NCI-H1436 (cell line): ENCODE measurements at places on chromosomes 12 and 14.

GRCh38 chr12:11758510-11759493 lies 109.3 kb downstream of the ETV6 start:
- no peak for DNase-seq

DNA sequence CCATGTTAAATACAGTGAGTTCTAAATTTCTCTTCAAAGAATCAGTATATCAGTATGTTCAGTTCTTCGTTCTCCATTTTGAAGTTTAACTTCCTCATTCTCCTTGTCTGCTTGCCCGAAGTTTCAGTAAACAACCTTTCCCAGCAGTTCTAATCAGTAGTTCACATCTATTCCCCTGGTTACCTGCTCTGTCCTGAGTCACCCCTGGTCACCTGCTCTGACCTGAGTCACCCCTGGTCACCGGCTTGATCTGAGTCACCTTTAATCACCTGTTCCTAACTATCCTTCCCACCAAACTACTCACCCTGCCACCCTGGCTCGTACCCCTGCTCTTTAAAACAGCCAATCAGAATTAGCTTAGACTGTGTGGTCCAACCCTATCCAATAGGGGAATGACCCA lies 9.4 kb upstream of the OR10G3 start:
- no peak for DNase-seq

GRCh38 chr14:81831128-81831820 lies 297.6 kb upstream of the SEL1L start:
- DNase-seq = no peak

DNA sequence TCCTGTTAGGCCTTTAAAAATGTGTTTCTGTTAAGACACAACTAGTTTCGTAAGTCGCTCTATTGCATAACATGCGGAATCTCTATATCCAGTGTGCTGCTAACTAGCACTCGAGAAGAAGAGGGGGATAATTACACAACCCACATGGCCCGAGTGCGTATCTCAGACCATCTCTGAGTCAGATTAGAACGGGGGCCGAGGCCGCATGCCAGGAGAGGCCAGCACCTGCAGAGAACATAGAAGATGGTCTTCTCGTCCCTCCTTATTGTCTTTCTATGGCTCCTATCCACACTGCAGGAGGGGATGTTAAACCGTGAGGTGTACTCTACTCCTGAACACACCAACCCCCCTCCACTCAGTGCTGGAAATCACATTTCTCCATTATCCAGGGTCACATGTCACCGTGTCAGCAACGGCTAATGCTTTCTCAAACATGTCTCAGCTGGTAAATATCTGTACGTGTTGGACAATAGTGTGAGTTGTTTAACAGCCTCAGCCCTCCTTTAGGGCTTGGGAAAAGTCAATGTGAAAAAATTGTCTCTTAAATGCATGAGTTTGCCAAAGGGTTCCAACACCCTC lies 56.3 kb downstream of the CCDC88C start:
- DNase-seq = peak; percentile 10

GRCh38 chr12:4014858-4015224 lies 141.6 kb upstream of the PARP11 start:
- no peak for DNase-seq

DNA sequence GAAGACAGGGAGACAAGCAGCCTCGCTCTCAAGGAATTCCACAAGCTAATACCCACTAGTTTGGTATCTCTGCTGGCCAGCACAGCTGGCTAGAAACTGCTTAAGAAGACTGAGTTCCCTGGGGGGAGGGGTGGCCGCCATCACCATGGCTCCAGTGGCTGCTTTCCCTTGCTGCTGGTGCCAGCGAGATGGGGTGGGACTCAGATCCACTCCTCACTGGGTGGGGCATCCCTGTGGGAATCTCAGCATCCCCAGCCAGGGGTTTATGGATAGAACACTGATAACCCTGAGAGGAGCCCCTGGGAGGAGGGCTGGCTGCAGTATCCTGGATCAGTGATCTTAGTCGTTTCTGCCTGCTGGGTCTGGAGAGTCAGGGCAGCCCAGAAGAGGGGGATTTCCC lies 170.6 kb upstream of the MDGA2 start:
- no peak for DNase-seq

DNA sequence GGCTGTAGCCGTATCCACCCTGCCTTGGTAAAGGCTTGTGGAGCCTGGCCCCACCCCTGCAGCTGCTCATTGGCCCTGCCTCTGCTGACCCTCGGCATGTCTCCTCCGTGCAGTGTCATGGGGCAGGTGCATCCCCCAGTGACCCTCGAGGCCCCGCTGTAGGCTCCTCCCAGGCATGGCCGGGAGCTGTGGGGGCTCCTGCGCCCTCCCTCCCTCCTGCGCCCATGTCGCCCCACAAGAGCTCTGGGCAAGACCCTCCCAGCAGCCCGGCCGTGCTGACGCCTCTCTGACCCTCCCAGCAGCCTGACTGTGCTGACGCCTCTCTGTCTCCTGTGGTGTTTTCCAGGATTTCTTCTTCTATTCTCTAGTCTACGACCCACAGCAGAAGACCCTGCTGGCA lies 20.8 kb upstream of the CRIP2 start:
- no peak for DNase-seq

- no peak for DNase-seq
These were observed 44.0 kb upstream of the CSRP2 start for GRCh38 chr12:76922866-76923265.

DNA sequence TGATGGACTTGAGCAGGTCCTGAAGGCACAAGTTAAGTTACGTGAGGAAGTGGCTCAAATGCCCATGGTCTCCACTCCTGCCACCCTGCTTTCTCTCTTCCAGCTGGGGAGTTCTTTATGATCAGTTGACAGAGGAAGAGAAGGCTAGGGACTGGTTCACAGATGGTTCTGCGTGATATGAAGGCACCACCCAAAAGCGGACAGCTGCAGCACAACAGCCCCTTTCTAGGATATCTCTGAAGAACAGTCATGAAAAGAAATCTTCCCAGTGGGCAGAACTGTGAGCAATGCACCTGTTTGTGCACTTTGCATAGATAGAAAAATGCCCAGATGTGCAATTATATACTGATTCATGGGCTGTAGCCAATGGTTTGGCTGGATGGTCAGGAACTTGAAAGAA lies 162.4 kb upstream of the FSCB start:
- DNase-seq = no peak

DNA sequence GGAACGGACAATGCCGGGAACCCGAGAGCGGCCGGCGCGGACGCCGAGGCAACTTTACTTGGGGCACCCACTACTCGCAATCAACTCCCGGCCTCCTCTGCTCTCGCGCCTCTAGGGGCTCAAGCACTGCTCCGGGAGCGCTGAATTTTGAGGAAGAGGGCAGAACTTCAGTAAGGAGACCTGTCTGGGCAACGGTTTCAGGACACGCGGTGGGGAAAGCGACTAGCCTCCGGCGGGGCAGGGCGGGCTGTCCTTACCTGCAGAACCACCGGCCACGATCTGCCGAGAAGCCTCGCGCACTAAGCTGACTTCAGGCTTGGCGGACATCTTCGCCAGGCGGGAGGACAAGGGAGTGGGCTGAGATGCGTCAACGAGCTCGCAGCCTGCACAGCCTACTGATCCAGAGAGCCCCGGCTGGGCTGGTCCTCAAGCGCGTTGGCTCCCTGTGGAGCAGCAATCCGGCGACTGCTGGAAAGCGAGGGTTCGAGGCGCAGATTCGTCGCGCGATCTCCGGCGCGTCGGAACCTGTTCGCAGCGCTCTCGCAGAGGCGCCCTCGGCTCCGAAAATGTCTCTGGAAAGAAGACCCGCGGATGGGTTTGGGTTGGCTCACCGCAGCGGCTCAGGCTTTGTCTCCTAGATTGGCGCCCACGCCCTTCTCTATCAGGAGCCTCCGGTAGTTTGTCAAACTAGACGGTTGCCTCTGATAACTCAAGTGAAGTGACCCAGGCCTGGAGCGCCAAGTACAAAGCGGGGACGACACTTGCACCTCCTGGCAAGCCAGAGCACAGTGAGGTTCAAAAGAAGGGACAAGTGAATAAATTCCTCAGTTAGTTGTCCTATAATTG lies at the start of gene SLC25A21:
Gene SLC25A21, minus strand, starts transcription at position 583 of the 846 bp plus-strand sequence.
- DNase-seq = peak; percentile 63

GRCh38 chr12:31599053-31599452 lies 8.1 kb upstream of the DENND5B start:
- DNase-seq = no peak

GRCh38 chr12:29102741-29103140 lies 46.3 kb upstream of the FAR2 start:
- no peak for DNase-seq

DNA sequence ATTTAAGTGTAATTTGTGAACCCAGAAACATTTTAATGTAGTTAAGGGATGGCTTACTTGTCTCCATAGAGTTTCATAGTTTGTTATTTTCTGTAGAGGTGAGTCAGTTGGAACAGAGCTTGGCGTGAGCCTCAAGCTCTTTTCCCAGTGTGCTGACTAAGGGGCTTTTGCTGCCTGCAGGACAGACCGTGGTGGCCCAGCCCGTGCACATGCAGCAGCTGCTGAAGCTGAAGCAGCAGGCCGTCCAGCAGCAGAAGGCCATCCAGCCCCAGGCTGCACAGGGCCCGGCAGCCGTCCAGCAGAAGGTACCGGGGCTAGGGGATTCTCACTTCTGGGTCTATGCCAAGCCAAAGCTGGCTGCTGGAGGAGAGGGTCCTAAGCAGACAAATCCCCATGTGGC lies 76.9 kb downstream of the DDX51 start:
- DNase-seq = no peak

DNA sequence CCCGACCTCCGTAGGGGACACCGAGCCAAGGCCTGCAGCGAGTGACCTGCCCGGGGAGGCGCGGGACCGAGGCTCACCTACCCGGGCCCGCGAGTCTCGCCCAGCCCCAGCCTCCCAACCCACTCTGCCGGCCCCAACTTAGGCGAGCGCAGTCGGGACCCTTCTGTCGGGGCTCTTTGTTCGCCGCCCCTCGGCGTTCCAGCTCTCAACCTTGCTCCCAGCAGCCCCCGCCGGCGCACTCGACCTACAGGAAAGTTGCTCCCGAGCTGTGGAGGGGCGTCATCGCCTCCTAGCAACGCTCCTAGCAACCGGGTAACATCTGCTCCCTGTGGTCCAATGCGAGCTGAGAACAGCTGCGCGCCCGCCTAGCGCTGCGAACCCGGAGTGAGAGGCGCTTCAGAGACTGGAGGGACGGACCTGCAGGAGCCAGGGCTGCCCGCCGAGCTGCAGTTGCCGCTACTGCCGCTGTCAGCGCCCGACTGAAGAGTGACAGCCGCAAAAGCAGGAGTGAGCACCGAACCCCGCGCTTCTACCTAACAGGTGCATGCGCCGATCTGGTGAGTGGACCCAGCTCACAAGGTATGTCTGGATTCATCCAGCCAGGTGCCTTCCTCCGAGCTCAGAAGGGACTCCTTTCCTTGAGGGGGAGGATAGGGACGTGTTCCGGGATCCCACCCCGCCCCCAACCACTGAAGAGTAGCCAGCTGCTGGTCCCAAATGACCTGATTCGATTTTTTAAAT lies 355.0 kb downstream of the SNAPC1 start:
- DNase-seq = peak; percentile 86

DNA sequence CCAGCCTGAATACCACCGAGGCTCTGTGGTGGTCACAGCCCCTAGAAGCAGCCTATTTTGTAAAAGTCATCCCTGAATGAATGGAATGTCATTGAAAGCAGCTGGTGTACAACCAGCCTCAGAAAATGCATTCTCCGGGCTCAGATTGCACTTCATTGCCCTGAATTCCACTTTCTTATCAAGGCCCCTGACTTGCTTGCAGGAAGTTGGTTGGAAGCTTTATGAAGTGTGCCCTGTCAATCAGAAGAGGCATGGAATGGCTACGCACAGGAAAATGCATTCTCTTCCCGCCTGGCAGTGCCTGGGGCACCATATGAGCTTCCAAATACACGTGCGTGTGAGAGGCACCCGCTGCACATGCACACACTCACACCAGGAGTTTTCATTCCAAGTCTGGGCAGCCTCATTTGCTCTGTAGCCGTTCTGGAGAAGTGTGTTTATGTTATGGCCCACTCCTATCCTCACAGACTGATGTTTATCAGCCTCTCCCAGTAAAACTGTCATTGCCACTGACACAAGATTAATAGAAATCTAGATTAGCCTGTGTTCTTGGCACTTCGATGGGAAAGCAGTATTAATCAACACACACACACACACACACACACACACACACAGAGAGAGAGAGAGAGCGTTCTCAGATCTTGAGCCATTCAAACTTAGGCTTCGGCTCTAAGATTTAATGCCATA lies 63.9 kb downstream of the NUAK1 start:
- DNase-seq = no peak

GRCh38 chr14:98169170-98169587 lies 1102.8 kb downstream of the BCL11B start:
- DNase-seq = no peak

GRCh38 chr12:46847001-46847400 lies 21.2 kb upstream of the SLC38A4 start:
- no peak for DNase-seq

GRCh38 chr14:104199266-104199895 lies 61.0 kb downstream of the KIF26A start:
- DNase-seq = no peak

- DNase-seq = no peak
These were observed 74.7 kb downstream of the NIN start for GRCh38 chr14:50756300-50756699.

DNA sequence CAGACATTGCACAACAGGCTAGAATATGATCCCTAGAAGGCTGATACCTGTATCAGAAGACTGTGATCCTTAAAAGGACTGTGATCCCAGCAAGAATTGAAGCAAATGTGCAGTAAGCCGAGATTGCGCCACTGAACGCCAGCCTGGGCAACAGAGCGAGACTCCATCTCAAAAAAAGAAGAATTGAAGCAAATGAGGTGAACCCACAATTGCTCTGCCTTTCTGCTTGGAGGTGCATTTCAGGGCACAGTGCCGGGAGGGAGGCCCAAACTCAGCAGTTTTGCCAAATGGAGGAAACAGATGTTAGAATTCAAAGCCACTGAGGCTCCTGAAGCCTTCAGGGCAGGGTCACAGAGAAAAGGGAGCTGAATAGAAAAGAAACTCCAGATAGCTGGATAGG lies 61.1 kb upstream of the COCH start:
- DNase-seq = no peak

DNA sequence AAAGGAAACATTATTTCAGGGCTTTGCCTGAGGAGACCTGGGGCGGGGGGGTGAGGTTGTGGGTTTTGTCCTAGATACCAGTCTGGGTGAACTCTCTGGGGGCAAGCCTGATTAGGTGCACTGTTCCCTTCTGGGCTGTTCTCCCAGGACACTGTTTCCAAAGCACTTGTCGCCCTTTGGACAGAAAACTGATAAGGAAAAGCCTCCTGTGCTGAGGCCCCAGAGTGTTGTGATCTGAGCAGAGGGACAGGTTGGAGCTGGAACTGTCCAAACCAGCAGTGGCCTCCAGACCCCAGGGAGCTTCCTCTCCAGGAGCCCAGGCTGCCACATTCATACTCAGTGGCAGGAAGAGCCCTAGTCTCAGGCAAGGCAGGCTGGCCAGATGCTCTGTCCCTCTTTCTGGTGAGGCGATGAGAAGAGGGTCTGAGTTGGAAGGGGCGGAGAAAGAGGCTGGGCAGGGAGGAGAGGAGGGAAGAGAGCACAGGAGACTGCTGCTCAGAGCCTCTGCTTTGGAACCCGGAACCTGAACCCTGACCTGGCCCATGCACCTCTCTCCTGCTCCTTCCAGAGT lies 1.9 kb downstream of the GALNT16 start:
- DNase-seq = no peak
